ENCODE measurements at places on chromosomes 16 and 17.

- no peak for DNase-seq
Observed at GRCh38 chr17:27504188-27504995, 48.1 kb downstream of the KSR1 start.

- DNase-seq, result no peak
Observed at GRCh38 chr16:15572329-15573001, 70.5 kb downstream of the MARF1 start.

GRCh38 chr17:42111265-42111636, 1.3 kb downstream of the DHX58 start:
- DNase-seq, result no peak

DNA sequence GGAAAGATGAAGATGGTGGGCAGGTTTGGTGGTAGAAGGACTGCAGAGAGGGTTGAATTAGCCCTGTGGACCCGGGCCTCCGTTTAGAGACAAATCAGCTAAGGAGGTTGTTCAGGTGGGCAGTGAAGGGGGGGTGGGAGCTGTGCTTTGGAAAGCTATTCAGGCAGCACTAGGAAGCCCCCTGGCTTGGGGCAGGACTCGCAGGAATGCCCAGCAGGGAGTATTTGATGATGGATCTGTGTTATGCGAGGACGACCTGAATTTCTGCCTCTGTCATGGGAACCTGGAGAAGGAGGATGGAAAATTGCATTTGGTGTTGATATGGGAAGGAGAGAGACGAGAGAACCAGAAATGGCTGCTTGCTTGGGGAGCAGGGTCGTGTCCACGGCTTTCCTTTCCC, 3.5 kb downstream of the SPDYE4 start:
- no peak for DNase-seq

DNA sequence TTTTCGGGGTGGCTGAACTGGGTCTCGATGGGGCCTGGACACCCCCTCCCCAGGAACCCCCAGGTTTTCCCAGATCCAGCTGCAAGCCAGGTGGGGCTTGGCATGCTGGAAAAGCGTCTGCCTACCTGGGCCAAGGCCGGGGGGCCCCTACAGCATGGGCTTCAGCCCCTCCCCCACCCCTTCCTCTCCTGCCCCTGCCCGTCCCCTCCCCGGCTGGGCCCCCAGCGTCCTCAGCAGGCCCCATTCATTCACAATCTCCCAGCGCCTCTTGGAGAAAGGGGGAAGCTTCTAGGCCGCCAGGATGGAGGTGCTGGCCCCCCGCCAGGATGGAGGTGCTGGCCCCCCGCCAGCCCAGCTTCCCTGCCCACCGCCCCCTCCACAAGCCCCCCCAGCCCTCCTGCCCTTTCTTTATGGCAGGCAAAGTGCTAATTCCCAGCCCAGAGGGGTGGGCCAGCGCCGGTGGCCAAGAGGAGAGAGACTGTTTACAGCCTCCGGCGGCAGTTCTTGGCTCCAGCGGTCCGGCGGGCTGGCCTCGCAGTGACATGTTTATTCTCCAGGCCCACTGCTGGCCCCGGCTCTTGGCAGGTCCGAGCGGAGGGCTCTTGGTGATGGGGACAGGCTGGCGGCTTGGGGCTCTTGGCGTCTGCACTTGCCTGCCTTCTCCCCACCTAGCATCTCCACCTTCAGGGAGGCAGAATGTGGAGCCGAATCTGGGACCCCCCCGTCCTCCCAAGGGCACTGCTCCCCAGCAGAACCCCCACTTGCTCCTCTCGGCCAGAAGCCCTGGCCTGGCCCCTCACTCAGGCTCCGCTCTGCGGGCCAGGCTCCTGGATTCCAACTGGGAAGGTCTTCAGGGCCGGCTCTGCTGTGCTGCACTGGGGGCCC, 94.4 kb upstream of the CIBAR2 start:
- no peak for DNase-seq

DNA sequence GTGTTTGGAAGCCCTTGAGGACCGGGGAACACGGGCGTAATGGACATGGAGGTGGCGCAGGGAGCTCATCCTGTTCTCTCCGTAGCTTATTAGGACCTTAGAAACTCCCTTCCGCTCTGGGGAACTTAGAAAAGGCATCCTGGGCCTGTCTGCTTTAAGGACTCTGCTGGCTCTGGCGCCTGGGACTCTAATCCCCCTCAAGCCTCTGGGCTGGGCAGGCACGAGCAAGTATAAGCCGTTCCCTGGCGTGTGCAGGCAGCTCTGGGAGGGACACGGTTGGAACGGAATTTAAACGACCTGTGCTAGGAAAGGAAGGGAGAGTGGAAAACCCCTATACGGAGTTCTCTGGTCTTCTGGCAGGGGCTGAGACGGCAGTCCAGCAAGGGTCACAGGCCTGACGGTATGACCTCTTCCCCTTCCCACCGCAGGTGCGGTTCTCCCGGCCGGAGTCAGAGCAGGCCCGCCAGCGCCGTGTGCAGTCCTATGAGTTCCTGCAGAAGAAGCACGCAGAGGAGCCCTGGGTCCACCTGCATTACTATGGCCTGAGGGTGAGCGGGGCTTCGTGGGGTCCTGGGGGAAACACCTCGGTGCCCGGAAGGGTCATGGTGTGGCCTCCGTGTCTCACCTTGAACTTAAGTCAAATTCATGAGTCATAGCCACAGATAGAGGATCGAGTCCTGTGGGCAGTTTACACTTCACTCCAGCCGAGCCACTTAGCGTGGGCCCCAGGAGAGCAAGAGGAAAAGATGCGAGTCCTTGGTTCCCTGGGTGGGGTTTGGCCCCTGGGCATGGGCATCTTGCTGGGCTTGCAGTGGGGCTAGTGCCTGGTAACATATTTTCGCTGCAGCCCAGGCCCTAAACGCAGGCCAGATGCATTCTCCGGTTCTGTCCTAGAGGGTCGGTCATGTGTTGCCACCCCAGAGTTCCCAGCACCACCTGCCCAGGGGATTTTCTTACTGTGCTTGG, 17.7 kb downstream of the POLR3E start:
- no peak for DNase-seq

- no peak for DNase-seq
Observed at GRCh38 chr16:4548124-4548523, 8.0 kb upstream of the C16orf96 start.

DNA sequence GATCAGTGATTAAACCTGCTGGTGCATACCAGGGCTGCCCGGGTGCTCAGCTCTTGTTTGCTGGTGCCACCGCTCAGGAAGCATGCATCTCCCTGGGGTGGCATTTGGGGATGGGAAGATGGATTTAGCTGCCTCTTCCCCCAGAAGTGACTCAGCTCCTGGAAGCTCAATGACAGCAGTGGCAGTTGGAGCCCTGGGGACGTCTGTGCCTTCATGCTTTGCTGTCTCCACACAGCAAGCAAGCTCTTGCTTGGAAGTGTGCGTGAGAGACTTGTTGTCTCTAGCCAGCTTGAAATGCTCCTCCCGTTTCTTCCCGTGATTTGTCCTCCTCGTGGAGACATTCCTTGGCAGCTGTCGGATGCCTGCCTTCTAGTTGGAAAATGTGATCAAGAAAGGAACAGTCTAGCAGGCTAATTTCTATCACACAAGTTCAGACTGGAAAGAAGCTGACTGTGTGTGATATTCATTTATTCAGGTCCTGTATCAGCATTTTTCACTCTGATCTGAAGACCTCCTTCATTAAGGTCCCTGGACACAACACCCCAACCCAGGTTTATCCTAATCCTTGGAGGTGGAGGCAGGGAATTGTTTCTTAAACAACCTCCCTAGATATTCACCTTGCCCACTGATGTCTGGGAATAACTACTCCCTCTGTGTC, 73.0 kb downstream of the BMERB1 start:
- no peak for DNase-seq

GRCh38 chr17:32859857-32860525, 16.9 kb downstream of the MYO1D start:
- DNase-seq, result no peak

GRCh38 chr16:58418601-58419000, 26.3 kb downstream of the GINS3 start:
- DNase-seq, result no peak

GRCh38 chr16:85010446-85010930, 847 bp downstream of the ZDHHC7 start:
- DNase-seq, result no peak

GRCh38 chr17:17060001-17060922, 18.0 kb downstream of the MPRIP start:
- DNase-seq, result no peak

DNA sequence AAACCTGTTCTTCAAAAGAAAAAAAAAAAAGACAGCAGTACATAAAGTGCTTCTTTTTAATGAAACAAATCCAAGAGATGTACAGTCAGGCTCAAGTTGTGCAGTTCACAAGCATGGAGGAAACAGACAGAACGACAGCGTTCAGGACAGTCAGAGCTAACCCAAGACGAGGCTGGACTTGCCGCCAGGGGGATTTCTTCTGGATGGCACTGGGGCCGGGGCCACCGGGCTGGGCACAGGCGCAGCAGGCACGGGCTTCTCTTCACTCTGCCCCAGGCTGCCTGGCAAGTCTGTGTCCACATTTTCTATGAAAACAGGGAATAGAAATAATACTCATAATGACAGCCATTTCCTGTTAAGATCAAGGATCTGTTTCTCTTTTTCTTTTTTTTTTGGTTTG, 4.4 kb upstream of the NT5C start:
- DNase-seq, result no peak

GRCh38 chr17:67666710-67667109, 51.0 kb upstream of the NOL11 start:
- no peak for DNase-seq

DNA sequence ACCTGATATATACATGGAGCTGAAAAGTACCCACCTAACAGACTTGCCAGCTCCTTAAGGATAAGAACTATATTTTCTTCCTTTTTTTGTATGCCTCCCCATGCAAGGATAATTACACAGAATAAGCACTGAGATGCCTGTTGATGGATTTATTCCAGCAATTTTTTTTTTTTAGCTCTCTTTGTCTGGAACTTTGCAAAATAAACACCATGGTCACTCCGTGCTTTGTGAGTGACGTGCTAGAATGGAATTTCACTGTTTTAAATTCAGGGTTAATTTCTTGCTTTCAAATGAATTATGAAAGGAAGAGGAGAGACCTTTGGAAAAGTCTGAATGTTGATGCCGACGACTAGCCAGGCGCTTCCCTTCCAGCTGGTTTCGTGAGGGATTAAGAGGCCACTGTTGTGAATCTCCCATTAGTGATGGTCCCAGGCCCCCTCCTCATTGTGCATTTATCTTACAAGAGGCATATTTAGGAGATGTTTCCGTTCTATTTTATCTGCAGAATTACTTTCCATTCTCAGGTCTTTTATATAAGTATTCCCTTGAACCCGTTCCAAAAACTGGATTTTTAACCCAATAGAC, 529.1 kb downstream of the WWOX start:
- no peak for DNase-seq

DNA sequence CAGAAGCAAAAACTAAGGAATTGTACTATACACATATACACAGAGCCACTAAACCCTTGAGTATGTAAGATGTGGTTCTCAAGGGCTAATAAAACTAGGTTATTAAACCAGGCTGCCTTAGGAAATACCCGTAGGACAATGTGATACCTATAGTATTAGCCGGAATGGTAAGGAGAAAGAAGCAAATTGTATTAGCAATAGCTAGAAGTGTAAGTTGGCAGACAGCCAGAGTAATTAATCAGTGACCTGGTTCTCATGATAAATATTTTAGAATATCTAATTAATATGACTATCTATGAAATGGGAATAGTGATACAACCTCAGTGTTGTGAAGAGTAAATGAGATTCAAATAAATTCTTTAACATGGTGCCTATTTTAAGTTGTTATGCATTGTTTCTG, 18.6 kb downstream of the GDPD1 start:
- DNase-seq, result no peak

DNA sequence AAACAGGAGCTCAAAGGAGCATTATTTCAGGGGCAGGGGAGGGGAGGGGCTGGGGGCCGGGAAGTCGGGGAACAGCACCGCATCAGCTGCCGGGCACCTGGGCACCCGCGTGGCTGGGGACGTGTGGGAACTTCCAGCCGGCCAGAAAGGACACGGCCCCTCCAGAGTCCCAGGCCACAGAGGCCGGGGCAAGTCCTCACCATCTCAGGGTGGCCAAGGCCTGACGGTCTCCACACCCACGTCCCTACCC, 1.1 kb downstream of the PGAP6 start:
- no peak for DNase-seq

- DNase-seq, result no peak
Observed at GRCh38 chr17:18115517-18115916, 7.0 kb downstream of the MYO15A start.

DNA sequence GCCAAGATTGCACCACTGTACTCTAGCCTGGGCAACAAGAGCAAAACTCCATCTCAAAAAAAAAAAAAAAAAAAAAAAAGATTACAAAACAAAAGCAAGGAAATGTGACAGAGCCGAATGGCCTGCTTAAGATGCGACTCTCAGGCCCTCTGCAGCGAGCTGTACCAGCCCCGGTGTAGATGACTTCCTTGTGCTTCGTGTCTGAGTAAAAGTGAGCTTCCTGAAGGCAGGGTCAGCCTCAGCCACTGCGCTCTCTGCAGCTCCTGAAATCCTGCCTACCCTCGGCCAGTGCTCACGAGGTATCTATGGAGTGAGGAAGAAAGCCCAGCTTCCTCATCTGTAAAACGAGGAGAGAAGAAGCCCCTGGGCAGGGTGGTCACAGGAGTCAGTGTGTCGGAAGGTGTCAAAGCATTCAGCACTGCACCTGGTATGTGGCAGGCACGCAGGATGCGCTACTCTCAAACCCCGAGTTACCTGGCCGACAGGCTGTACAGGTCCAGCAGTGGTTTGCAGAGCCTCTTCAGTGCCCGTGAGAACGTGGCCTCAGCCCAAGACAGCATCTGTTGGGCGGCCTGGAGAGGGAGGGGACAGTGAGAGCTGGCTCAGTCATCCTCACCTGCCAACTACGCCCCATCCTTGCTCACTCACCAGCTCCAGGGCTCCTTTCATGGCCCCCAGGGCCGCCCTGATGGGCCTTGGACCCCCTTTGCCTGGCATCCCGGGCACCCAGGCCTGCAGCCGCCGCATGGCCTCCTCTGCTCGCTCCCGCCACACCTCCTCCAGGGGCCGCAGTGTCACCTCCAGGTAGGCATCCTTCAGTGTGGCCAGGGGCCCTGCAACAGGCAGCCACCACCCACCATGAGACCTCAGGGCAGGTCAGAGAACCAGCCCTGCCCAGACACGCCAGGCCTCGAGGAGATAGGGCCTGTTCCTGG, 44.6 kb downstream of the RMI2 start:
- no peak for DNase-seq

GRCh38 chr16:74999219-74999608, 390 bp downstream of the ZNRF1 start:
- no peak for DNase-seq

- no peak for DNase-seq
Observed at GRCh38 chr16:23917621-23918020, 81.8 kb downstream of the PRKCB start.

DNA sequence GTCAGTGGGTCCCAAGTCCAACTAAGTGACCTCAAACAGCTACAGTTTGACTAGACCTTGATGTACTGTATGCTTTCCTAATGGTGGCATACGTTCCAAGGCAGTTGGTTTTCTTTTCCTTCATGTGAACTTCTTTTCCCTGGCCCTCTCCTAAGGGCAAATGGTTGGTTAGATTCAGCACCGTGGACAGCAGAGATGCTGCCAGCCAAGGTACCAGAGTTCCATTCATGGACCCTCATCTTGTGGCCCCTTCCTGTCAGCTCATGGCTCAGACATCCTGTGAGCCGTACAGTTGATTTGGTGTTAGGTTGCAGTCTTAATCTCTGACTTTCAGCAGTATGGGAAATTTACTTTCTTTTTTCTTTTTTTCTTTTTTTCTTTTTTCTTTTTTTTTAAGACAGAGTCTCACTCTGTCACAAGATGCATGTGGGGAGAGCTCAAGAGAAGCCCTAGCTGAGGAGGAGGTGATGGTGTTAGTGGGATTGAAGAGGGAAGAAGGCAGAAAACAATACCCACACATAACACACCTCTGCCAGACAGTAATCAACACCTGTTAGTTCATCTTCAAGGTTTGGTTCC, 122.4 kb downstream of the USP31 start:
- no peak for DNase-seq

GRCh38 chr16:17269439-17269838, 201.3 kb downstream of the XYLT1 start:
- no peak for DNase-seq
